ENCODE measurements at places on chromosomes 12 and 14.
A peak's percentile ranks its signal among the peaks of the same experiment; 100 is the strongest.

DNA sequence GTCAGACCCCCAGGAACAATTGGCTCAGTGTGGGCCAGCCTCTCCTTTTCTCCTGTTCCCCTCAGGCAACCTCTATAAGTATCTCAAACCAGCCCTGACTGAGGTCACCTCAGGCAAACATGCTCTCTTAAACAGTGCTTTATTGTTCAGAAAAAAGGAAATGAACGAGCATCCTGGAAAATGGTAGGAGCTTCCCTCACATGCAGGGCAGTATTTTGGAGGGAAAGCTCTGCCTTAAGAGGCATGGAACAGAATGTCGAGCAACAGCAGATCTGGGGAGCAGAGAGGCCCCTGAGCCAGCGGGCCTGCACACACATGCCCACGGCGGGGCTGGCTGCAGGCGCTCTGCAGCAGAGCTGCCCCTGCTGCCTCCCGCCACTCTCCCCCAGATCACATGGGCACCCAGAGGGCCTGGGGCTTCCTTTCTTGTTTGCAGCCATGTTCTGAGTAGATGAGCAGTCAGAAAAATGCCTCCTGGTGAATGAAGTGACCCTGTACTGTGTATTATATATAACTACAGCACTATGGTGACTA lies 42.0 kb downstream of the MOK start:
- DNase-seq, result peak; percentile 28

- no peak for DNase-seq
These were observed 7.6 kb downstream of the VASH1 start for GRCh38 chr14:76768671-76769500.

DNA sequence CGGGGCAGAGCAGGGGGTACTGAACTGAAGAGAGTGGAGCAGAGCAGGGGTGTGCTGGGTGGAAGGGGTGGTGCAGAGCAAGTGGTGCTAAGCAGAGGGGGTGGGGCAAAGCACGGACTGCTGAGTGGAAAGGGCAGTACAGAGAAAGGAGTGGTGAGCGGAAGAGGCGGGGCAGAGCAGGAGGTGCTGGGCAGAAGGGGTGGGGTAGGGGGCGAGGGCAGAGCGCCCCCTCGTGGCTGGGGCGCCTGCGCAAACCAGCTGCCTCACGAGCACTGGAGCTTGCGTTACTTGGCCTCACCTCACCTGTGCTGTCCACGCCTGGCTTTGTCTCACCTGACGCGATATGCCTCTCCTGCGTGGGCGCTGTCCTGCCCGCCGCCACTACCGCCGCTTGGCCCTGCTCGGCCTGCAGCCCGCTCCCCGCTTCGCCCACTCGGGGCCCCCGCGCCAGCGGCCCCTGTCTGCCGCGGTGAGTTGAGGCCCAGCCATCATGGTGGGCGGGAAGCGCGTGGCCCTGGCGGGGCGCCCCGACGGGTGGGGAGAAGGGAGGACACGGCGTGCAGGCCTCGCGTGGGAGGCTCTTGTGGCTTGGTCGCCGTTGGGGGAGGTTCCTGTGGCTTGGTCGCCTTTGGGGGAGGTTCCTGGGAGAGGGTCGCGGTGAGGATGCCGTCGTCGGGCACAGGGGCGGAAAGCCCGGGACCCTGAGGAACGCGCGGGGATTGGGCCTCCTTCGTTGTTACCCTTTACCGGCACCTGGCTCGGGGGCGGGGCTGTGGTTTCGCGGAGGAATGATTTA lies at the start of gene COX8C:
Gene COX8C (plus strand): TSS at position 257 of the 796 bp plus-strand sequence. CDS start 87 bp downstream, at position 344.
- no peak for DNase-seq

GRCh38 chr12:123532019-123532418 lies 1.5 kb downstream of the RILPL1 start:
- no peak for DNase-seq

DNA sequence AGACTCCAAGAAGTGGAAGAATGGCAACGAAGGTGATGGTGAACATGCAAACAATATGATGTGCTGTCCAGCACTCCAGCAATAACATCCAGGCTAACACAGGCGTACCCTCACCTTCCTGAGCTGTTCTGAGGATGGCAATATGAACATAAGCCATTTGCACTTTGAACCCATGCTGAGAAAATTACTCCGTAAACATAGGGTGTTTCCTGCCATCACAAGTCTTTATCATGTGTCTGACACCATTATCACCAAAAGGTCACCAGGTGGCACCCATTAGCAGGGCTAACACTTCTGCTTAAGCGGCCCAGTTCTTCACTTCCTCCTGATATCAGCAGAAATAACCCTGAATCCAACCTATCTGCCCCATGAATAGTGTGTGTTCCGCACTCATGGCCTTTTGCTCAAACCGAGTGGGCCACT lies 482.8 kb downstream of the MED13L start:
- no peak for DNase-seq

- DNase-seq, result no peak
These were observed 36.4 kb upstream of the ATF1 start for GRCh38 chr12:50727466-50727865.

DNA sequence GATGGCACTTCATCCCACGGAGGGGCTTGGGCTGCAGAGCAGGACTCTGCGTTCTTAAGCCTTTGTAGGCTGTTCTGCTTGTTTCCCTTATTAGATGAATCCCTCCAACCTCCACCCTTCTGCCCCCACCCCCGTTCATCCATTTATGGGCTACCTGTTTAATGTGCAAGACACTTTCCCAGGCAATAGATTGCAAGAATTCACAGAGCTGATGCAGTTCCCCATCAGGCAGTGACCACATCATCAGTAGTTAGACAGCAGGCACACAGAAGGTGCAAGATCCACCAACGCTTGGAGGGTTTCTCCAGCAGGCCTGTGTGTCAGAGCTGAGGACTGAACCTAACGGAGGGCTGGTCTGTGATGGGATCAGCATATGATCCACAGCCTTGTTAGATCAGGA lies 1.2 kb upstream of the C1R start:
- DNase-seq, result no peak

DNA sequence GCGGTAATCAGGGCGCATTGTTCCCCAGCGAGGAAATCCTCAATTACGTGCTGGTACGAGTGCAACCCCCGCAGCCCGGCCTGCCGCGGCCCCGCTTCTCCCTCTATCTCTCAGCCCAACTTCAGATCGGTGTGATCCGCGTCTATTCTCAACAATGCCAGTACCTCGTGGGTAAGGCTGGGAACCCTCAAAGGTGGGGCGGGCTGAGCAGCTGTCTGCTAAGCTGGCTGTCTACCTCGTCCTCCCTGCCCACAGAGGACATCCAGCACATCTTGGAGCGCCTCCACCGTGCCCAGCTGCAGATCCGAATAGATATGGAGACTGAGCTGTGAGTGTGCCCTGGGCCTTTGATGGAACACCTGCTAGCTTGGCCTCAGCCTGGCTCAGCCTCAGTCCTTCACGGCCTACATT lies 996 bp downstream of the REC8 start:
- DNase-seq, result no peak

- DNase-seq, result no peak
These were observed 126.9 kb upstream of the PDZRN4 start for GRCh38 chr12:41061192-41061591.

DNA sequence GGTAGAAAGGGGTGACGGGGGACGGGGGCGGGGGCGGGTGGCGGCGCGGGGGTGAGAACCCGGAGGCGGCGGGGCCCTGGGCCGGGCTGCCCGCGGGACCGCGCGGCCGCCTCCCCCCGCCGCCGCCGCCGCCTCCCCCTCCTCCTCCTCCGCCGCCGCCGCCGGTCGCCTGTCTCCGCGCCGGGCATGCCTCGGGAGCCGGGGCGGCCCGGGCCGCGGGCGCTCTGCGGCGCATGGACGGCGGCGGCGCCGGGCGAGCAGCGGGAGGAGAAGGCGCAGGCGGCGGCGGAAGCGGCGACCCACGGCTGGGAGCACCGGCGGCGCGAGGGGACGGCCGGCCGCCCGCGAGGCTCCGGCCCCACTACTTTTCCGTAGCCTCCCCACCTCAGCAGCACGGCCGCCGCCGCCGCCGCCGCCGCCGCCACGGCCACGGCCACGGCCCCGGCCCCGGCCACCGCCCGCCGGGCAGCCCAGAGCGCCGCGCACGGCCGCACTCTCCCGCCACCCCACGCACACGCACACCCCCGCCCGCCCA lies at the start of gene NPAS3:
Gene NPAS3 (plus strand): TSS at position 161 of the 535 bp plus-strand sequence.
- peak; percentile 63 for DNase-seq

DNA sequence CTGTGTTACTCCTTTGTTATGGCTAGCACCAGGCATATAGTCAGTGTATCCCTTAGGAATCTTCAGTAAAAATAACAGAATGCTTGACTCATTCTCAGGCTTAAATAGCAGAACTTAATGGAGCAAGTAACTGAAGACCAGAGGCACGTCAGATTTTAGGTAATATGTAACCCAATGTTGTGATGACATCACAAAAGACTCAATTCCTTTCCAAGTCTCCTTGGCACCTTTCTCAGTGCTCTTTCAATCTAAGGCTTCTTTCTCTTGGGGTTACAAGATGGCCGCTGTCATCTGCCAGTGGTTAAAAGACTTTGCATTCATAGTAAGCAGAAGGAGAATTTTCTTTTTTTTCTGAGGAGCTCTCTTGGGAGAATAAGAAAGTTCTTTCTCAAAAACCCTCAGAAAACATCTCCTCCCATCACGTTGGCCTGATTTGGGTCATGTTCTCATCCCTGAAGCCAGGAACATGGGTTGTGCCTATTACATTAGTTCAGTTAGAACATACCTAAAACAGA lies 33.4 kb upstream of the DCN start:
- no peak for DNase-seq

DNA sequence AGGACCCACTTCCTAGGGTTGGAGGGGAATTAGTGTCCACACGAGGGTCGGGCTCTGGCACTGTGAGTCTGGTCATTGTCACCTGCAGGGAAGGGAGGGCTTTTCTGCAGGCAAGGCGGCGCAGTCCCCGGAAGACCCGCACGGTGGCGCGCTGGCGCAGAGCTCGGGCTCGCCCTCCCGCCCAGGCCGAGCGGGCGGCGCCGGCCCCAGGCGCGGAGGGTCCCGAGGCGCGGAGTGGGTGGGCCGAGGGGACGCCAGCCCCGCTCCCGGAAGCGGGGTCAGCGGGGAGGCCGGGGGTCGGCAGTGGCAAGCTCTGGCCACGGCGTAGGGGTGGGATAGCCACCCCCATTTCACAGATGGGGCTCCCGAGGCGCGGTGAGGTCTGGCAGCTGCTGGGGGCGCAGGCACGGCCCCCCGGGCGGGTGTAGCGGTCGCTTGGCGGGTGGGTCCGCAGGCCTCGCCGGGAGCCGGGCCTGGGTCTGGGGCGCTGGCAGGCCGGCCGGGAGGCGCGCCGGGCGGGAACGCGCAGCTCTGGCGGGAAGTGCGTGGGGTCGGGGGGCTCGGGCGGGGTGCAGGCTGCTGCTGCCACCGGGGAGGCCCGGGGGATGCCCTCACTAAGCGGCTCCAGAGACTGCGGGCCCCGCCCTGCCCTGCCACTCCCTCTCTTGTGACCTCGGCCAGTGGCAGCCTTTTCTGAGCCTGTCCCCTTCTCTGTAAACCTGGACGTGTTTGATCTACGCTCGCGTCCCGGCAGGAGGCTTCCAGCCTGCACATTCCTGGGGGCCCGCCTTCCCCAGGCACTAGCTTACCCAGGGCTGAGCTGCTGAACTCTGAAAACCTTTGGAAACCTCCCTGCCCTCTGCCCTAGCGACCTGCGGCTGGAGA lies 46.1 kb downstream of the CYP46A1 start:
- peak; percentile 98 for DNase-seq

DNA sequence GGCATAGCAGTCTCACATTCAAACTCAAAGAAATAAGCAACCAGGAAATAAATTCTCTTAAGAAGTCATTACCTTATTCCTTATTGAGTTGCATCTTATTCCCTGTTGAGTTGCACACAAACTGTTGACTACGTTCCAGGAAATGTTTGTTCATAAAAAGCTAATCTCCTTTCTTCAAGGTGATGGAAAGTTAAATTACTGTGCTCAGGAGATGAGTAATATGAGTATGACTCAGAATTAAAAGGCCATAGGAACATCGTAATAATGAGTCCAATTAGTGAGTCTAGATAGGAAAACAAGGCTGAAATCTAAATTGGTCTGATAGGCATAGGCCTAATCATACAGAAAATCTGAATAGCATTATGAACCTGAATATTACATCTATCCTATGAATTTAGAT lies 203.1 kb downstream of the SLC2A13 start:
- no peak for DNase-seq

- DNase-seq, result no peak
These were observed 24.7 kb downstream of the SERPINA3 start for GRCh38 chr14:94636744-94637412.

- no peak for DNase-seq
These were observed 74.4 kb downstream of the PAPLN start for GRCh38 chr14:73311708-73312030.

- DNase-seq, result no peak
These were observed 31.4 kb downstream of the EVL start for GRCh38 chr14:100096656-100097055.

- DNase-seq, result peak; percentile 49
These were observed 783.8 kb downstream of the VRK1 start for GRCh38 chr14:97581016-97581415.

DNA sequence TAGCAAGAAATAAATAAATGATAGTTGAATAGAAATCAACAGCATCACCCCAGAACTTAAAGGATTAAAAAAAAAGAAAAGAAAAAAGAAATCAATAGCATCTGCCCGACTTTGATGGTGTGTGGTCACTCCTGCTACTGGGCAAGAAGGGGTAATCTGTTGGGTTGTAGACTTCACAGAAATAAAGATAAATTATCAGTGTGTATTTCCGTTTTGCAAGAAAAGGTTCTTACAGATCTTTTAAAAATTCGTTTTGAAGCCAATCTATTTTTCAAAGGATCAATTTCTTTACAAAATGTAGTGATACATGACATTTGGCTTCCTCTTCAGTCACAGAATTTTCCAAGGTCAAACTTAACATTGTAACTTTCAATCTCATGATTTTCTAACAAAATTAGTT lies 448.9 kb upstream of the FAR2 start:
- no peak for DNase-seq

GRCh38 chr12:68786929-68787328 lies 21.0 kb upstream of the MDM2 start:
- DNase-seq, result no peak

DNA sequence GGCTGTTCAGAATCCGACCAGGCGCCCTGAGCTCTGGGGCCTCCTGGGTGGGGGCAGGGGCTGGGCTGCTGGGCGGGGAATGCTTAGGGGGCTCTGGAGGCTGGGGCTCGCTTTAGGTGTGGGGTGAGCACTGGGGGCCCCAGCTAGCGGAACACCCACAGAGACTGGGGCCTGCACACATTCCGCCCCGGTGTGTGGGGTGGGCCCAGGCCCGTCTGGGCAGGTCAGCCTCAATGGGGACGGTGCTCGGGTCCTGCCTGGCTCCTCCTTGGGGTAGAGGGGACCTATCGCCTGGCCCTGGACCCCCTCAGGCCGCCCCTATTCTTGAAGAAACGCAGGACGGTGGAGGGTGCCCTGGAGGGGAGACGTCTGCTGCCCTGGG lies 364.8 kb downstream of the TMEM121 start:
- no peak for DNase-seq

- no peak for DNase-seq
These were observed 25.6 kb upstream of the CHPT1 start for GRCh38 chr12:101671833-101672232.

GRCh38 chr14:29005647-29006046 lies 239.1 kb downstream of the FOXG1 start:
- no peak for DNase-seq

GRCh38 chr14:60736494-60736893 lies 1.9 kb downstream of the MNAT1 start:
- DNase-seq, result no peak

- DNase-seq, result peak; percentile 90
These were observed 2.1 kb upstream of the INHBE start for GRCh38 chr12:57452937-57453509.
